ENCODE measurements at places on chromosomes 7 and 10.

DNA sequence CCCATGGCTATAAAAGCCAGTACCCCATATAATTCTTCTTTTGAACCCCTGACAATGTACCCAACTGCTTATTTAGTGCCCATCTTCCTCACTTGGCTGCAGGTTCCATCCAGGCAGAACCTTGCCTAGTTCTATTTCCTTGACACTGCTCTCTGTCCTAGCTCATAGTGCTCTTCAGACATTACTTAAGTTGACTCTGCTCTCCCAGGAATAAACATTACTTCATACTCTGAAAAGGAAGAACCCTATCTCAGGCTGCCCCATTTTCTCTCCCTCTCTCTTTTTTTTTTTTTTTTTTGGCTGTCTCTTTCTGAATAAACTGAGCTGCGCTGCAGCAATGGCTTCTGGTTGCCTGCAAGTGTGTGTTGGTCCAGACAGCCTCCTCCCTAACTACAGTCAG, 21.0 kb downstream of the ACTA2 start:
- no peak for DNase-seq

GRCh38 chr10:113899952-113900598, 45.6 kb downstream of the NHLRC2 start:
- no peak for DNase-seq

- no peak for DNase-seq
Measured at GRCh38 chr10:7361316-7361715, 49.5 kb downstream of the SFMBT2 start.

DNA sequence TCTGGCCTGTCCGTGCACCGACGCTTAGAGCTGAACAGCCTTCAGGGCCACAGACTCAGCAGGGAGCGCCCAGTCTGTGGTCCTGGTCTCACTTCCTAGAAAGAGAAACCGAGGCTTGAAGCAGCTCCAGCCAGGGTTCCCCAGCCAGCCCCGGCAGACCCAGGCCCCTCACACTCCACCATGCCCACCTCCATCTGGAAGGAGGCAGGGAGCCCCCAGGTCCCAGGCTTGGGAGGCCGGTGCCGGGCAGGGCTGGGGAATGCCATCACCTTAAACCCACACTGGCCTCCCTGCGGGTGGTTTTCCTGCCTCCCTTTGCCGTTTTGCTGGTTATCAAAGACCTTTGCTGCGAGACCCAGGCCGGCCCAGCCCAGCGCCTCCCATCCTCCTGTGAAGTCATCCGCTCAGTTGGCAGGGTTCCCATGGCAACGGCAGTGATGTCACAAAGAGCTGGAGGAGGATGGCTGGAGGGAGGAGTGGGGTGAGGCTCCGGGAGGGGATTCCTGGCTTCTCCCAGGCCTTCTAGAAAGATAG, 24.0 kb downstream of the ELFN1 start:
- DNase-seq, result peak; percentile 39

DNA sequence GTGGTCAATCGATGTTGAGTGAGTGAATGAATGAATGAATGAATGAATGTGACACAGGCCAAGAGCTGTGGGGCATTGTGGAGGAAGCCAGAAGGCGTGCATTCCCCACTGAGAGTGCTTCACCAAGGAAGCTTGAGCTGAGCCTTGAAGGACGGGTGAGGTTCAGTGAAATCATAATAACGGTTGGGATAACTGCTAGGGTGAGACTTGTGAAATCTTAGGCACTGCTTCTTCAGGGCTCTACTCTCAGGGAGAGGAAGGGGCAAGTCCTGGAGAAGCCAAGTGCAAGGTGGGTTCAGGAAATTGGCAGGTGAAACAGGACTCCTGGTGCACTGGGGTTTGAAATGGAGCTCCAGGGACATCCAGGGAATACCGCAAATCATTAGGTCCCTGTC, 23.7 kb upstream of the PRKAG2 start:
- no peak for DNase-seq

DNA sequence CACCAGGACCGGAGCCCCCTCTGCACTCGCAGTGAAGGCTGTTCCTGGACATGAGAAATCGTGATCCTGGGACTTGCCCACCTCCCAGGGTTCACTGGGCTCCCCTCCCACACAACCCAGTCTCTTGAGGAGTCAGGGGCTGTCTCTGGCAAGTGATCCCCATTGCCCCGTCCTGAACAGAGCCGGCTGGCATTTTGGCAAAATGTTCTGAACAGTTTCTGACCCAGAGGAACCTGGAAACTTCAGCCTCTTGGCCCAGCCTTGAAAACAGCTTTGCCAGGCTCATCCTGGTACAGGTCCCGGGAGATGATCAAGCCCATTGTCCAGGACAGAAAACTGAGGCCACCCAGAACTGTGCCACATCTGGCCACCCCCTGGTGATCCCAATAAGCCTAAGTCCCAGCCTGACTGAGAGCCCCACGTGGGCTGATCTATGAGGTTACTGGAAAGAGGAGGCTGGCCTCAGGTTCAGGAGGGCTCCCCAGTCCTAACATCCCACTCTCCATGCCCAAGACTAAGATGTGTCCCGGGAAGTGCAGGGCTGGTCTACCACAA, 115.7 kb downstream of the OAT start:
- no peak for DNase-seq

DNA sequence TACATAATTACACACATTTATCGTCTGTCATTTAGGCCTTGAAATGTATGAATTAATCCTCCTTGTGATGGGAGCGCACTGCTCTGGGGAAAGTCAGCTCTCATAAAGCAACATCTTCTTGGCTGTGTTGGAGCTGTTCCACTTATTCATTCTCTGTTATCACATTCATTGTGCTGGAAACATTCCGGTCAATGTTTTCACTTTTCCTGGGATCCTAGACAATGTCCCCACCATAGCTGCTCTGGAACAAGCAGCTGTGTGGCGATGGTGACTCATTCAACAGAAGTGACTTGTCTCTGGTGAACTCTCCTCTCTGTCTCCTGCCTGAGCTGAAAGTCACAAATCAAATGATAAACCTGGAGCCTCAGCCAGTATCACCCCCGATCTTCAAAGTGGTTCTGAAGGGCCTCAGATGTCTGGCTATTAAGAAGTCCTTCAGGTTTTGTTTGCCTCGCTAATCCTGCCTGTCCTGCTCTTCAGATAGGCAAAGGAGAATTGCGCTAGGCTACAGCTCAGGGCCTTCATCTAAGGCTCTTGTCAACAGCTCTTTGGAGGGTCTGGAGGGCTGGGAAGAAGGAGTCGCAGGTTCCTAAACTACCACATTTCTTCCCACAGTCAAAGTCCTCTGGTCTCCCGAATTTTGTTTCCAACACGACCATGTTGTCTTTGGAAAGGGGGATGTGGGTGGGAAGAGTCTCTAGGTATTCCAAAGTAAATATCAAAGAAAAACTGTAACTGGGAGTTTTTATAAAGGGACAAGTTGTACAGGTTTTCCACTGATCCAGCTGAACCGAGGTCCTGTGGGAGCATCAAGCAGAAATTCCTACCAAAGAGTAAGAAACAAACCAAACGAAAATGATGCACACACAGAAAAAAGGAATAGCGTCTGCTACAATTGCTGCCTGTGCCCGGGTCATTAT, 29.3 kb downstream of the KLF6 start:
- no peak for DNase-seq
